Stimulated activated CD4-positive, alpha-beta T cell treated with anti-CD3 and anti-CD28 coated beads, Interleukin-1b, Interleukin-23, amount 100 ng/mL, for 1 hour (primary cell): ENCODE measurements at places on chromosomes 4 and X.

DNA sequence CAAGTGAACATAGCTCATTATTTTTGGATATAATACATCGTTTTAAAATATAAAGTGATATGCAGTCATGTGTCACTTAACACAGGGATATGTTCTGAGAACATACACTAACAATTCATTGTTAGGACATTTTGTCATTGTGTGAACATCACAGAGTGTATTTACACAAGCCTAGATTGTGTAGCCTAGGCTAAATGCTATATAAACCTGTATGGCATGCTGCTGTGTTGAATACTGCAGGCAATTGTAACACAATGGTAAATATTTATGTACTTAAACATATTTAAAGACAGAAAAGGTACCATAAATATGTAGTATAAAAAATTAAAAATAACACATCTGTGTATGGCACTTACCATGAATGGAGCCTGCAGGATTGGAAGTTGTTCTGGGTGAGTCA is 44.9 kb upstream of the GPRIN3 start:
- no peak for DNase-seq

DNA sequence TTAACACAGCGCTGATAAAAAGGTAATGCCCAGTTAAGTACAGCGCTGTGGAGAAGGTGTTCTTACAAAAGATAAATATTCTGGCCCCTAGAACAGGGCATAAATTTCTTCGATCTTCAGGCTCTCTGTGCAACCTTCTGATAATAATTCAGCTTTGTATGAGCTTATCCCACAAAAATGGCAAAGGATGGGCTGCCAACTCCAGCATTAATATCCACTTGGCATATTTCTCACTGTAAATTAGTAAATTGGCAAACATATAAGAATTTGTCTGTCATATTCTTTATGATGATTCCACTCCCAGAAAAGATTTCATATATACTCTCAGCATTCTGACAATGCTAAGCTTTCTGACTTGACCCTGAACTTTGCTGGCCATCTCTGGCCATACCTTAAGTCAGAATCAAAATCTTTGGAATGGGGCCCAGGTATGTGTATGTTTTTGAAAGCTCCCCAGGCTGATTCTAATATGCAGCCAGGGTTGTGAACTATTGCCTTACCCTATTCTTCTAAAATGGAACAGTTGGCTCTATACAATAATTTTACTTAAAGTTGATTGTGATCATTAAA is 134.8 kb downstream of the FRYL start:
- DNase-seq, result no peak

DNA sequence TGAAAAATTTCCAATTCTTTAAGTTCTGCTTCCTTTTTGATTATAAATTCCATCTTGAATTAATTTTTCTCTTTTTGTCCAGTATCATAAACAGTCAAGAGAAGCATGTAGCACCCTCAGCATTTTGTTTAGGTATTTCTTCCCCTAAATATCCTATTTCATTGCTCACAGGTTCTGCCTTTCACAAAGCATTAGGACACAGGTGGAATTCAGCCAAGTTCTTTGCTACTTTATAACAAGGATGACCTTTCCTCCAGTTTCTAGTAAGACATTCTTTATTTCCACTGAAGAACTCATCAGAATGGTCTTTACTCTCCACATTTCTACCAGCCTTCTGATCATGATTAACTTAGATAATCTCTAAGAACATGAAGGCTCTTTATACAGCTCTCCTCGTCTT is 7.4 kb downstream of the SLC9B1 start:
- DNase-seq, result no peak

GRCh38 chr4:107619066-107619465 is 101.0 kb downstream of the PAPSS1 start:
- no peak for DNase-seq

- DNase-seq, result no peak
These were observed 669.9 kb upstream of the NR3C2 start for GRCh38 chr4:149112109-149112508.

DNA sequence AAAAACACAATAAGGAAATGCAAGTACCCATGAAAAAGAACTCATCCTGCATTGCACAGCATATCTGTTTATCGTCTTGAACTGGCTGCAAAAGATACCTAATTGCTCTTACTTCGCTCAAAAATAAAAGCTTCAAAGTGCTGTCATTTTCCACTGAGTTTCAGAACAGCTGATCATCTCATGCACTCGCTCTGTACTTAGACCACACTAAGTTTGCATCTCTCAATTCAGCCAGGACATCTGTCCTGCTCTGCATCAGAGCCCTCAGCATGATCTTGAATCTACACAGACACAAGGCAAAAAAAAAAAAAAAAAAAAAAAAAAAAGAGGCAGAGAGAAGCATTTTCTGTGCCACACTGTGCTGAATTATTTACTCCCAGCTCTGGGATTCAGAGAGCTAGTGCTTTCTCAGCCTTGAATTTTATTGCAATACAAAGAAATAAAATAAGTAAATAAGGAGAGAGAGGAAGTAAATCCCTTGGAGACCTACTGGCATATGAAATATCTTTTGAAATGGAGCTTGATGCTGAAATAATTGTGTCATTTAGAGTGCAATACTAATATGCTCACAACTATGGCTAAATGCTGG is 81.3 kb downstream of the PPP1R2C start:
- no peak for DNase-seq

DNA sequence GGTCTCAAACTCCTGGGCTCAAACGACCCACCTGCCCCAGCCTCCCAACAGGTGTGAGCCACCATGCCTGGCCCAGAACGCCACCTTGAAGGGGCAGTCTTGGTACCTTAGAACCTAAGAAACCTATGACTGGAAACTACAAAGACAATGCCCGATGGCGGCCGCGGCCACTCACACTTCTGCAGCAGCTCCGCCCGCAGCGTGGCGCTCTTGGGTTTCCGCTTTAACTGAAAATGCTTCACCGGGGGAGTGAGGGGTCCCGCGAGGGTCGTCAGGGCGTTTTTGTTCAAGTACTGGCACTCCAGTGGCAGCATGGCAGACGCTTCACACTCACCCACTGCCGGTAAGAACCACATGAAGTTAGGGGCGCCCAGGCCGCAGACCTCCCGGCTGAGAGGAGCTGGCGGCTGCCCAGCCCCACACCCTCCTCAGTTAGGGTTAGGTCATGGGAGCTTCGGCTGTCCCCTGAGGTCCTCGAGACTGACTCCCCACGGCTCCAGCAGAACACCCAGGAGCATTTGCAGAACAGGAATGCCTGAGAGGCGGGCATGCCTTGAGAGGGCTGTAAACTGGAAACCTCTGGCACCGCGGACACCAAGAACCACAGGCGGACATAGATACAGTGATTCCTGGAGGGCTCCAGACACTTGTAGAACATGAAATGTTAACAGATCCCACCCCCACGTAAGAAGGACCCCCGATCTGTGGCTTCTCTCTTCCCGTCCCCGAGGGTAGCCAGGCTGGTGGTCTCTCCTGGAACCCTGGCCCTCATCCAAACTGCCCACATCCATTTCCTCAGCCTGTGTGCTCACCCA is 19.0 kb downstream of the NELFA start:
- no peak for DNase-seq

DNA sequence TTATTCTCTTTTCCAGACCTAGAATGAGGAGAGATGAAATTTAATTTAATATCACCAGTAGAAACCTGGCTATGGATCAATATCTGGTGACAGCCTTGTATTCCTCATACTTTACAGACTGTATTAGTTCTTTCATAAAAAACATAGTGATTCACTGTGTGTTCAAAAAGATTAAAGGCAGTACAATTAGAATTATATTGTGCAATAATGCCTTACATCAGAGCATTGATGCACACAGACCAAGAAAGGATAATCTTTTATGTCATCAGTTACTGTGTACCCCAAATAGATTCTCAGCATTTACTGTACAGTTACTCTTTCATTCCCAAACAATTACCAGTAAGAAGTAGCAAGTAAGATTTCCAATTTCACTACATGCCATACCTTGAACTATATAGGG is 260.5 kb upstream of the ANXA10 start:
- DNase-seq, result no peak

DNA sequence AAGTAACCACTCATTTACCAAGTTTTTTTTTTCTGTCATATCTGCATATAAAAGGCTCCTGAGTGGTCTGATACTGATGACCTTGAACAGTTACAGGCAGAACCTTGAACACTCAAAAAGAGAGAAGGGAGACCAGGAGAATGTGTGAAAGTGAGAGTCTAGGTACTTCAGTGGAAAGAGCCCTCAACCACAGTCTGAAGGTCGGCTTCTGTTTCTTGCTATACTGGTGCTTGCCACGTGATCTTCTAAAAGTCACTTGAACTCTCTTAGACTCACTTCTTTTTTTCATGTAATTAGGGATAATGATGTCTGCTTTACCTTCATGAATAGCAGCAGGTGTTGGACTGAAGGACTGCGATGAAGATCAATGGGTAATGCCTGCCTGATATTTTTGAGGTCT is 22.8 kb downstream of the GABRB1 start:
- DNase-seq, result no peak

- no peak for DNase-seq
These were observed 813 bp downstream of the DIAPH2 start for GRCh38 chrX:96685210-96686099.

DNA sequence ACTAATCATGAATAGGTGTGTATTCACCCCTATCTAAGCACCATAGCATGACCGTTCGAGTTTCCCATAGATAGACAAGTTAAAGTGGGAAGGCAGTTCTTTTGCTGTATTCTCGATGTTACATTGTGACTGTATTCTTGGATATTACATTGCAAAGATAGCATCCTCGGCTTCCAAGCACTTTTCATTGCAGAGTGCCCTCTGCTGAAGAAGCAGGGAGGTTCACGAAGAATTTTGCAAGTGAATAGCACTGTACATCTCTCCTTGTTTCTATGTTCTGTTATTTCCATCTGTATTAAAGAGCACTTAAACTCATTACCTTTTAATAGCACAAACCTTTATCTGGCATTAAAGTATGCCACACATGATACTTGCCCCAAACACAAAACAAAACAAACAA is 426.7 kb upstream of the ARX start:
- DNase-seq, result no peak

- DNase-seq, result no peak
These were observed 1.7 kb upstream of the SLC6A8 start for GRCh38 chrX:153685751-153686696.

DNA sequence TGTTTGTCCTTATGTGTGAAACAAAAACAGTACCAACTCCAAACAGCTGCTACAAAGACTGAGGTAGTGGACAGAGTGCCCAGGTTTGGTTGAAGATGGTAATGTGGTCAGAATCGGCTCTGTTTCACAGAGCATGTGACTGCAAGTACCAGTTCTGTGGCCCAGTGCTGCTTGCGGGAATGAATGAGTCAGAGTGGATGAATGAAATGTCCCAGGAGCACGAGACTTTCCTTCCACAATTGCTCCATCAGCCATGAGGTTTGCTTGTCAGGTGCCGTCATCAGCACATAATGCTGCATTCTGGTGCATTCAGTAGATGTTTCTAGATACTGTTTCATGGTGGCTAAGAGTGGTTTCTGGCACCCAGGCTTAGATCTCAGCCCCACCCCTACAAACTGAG is 84.2 kb downstream of the GPR143 start:
- no peak for DNase-seq

- no peak for DNase-seq
These were observed 20.9 kb downstream of the INTS6L start for GRCh38 chrX:135541351-135541750.

- no peak for DNase-seq
These were observed 13.6 kb upstream of the SEPTIN6 start for GRCh38 chrX:119706616-119707015.

GRCh38 chr4:157527954-157528353 is 307.4 kb downstream of the GRIA2 start:
- no peak for DNase-seq

GRCh38 chr4:74997948-74998729 is 65.2 kb downstream of the PARM1 start:
- DNase-seq, result no peak
